ENCODE measurements at places on chromosomes 2 and 18.

- no peak for DNase-seq
Measured at GRCh38 chr2:85997017-85997970, 108.4 kb downstream of the POLR1A start.

GRCh38 chr18:36211612-36212065 lies 24.3 kb downstream of the MOCOS start:
- no peak for DNase-seq

- DNase-seq = no peak
Measured at GRCh38 chr18:9826685-9827084, 59.1 kb upstream of the TXNDC2 start.

DNA sequence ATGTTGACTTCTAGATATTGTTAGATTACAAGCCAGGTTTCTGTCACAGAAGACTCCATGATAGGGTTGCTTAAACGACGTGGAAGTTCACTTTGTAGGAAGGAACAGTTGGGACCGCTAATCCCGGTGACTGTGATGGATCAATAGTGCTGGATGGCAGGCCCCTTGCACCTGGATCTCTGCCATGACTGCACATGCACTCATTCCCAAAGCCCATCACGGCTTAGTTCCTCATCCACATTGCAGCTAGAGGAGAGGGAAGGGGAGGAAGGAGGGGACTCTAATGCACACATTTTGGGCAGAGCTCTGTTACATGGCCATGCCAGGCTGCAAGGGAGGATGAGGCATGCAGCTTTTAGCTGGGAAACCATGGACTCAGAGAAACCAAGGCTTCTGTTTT lies 773.7 kb upstream of the RAB6C start:
- DNase-seq = no peak

DNA sequence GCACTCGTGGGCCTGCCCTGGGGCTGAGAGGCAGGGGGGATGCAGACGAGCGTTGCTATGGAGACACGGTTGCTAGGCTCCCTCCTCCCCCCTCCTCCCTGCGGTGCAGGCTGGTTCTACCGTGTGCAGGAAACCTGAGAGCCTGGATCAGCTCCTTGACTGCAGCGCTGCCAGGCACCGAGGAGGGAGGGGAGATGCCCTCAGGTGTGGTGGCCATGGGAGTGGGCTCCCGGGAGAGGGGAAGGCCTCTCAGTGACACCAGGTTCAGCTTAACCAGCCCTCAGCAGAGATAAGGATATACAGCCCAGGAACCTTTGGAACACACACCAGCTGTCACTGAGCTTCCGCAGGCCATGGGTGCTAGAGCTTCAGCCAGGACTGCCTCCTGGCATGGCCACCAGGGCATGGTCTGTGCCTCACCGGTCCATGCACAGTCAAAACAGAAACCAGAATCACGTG lies 124.4 kb upstream of the PXDN start:
- DNase-seq = no peak

GRCh38 chr2:239178484-239178883 lies 222.3 kb downstream of the HDAC4 start:
- DNase-seq = no peak

DNA sequence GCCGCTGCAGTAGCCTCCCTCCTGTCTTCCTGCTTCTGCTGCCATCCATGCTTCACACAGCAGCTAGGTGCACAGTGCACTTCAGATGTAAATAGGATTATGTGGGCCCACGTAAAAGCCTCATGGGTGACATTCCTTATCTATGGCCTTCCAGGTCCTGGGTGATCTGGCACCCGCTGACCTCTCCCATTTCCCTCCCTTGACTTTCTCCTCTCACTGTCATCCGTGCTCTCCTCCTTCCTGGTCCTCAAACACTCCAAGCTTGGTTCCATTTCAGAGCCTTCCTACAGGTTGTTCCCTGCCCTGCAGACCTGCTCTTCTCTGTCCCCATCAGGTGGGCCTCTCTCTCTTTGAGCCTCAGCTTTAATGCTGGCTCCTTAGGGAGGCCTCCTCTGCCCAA lies 4.0 kb upstream of the SMYD5 start:
- no peak for DNase-seq

DNA sequence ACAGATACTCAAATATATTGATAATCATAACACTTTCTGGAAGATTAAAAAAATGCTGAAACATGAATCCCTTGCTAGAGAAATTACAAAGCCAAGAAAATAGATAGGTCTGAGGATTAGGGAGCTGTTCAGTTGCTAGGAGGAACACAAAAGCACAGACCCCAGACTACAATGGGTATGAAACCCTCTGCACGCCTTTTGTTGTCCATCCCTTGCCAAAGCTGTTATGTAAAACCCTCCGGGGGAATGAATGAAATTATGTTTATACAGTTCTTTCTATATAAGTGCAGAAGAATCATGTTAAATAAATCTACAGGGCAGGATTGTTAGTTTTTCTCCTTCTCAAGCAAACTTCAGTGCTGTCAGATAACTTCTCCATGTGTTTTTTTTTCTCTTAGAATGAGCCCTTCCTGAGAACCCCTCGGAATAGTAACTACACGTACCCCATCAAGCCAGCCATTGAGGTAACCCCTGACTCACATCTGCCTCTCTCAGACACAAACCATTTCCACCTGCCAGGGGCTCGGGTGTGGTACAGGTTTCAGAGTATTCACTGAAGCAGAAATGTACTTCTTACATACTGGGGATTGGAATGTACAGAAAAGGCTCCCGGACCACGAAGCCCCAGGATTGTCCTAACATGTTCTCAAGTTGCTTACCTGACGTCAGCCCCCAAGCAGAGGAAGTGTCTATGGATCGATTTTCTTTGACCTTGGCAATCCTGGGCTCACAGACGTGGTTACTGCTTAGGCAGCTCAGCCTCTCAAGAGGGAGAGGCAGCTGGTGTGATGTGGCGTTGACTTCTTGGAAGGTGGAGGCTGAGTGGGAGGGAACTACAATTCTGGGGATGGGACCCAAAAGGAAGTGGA lies 118.0 kb downstream of the PLB1 start:
- DNase-seq = no peak

DNA sequence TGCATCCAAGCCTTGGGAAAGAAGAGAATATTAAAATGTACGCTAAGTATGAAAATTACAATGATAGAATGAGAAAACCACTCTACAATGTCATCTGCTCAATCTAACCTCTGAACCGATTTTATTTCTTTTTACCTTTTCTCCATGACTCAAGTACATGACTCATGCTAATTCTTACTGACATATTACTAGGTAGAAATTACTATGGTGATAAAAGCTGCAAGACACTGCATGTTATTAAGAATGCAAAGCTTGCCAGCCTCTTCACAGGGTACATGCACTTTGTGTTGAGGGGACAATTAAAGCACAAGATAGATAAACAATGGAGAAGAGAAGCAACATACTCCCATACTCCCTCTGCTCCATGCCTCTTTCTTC lies 20.7 kb downstream of the SFT2D3 start:
- no peak for DNase-seq

GRCh38 chr2:40036241-40036640 lies 257.2 kb upstream of the THUMPD2 start:
- no peak for DNase-seq

DNA sequence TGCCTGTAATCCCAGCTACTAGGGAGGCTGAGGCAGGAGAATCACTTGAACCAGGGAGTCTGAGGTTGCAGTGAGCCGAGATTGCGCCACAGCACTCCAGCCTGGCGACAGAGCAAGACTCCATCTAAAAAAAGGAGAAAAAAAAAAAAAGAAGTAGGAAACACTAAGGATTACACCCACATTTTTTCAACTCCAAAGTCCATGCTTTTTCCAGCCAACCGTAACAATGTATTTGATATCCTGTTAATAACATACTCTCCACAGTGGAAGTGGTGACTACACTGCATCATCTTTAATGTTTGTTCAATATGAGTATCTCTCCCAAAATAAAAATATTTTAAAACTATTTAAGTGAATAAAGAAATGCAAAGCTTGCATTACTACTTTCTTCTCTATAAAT lies 481.6 kb upstream of the ACVR2A start:
- no peak for DNase-seq

GRCh38 chr2:65671670-65672242 lies 239.4 kb upstream of the SPRED2 start:
- no peak for DNase-seq

DNA sequence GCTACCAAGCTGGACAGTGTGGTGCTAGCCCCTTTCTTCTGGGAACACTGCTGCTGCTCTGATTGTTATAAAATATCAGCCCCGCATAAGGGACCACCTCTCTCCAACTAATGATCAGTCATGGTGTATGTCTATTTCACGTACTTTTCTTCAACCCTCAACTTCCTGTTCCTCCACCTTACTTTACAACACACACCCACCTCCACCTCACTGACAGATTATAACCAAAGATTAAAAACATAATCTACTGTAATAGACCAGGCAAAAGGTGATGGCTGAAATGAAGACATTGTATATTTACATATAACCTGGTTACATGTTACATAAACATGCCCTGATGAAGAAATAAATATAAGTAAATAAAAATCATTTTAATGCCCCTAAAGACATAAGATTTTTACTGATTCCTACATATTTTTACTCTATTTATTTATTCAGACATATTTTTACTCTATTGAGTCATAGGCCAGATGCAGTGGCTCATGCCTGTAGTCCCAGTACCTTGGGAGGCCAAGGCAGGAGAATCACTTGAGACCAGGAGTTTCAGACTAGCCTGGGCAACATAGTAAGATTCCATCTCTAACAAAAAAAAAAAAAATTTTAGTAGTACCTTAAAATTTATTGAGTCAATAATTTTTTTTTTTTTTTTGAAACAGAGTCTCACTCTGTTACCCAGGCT lies 12.8 kb downstream of the STK39 start:
- DNase-seq = no peak

DNA sequence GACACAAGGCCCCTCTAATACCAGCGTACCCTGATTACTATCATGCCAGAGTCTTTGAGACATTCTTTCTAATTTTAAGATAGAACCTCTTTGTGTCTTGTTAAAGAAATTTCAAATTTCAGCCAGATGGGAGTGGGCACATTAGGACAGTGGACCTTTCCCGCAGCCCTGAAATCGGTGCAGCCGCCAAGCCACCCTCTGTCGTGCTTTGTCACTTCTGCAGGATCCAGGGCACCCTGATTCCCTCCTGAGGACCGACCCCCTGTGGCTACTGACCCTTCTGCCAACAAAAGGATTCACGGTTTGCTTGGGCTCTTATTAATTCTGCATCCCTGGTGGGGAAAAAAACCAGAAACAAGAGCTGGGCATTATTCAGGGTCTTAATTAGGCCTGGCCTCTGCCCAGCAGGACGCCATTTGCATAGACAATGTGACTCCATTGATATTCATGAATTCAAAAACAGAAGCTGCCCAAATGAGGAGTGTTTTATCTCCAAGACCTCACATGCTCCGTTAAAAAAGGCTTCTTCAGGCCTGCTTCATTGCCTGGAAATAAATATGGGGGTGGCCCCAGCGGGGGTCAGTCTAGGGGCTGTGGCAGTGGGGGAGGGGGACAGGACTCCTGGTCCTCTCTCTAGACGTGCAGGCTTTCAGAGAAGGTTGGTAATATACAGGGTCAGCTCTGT lies 116.9 kb downstream of the ALPK2 start:
- DNase-seq = no peak
